ENCODE measurements at places on chromosomes 11 and 22.

GRCh38 chr11:116862185-116862584 is 24.8 kb upstream of the APOA1 start:
- no peak for DNase-seq

- DNase-seq = no peak
Observed at GRCh38 chr22:20110359-20110985, 5.4 kb upstream of the RANBP1 start.

GRCh38 chr11:16738947-16739815 is 734 bp downstream of the C11orf58 start:
- no peak for DNase-seq

- DNase-seq = no peak
Observed at GRCh38 chr11:102026217-102026616, 21.0 kb upstream of the CFAP300 start.

DNA sequence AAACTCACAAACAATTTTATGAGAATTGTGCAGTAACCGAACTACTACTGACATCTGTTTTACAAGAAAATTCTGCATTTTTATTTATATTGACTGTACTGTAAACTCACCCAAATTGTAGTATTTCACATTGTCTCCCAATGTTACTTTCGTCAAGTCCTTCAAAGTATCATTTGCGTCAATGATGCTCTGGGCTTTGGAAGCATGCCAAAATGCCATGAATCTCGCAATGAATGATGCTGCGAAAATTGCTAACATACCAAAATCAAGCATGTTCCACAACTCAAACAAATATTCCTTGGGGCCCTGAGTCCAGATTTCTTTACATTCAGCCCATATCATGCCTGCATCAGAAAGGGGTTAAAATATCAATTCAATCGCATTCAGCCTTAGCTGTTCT is 107.6 kb downstream of the TRPC6 start:
- DNase-seq = no peak

- no peak for DNase-seq
Observed at GRCh38 chr11:132539590-132540368, 992.5 kb downstream of the OPCML start.

DNA sequence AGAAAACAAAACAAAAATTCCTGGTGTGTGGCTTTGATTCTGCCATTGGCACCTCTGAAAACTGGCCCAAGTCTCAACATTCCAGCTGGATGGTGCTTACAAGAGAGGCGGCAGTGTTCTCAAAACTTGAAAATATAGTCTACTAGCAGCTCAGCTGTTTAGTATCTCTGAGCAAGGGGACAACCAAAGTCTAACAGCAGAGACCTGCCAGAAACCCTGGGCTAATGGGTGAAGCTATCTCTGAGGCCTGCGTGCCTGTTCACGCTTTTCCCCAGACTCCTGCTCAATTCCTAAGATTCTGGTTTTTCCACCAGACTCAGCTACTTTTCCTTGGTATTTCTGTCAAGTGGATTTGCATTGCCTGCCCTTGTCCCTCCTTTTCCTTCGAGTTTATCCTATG is 17.9 kb downstream of the TMEM218 start:
- DNase-seq = no peak

GRCh38 chr11:110196241-110196754 is 100.1 kb downstream of the RDX start:
- no peak for DNase-seq

All from activated effector memory CD4-positive, alpha-beta T cell treated with anti-CD3 and anti-CD28 coated beads, Interleukin-2, amount 50 U/mL, for 16 hours (primary cell).